ENCODE measurements at places on chromosomes 1 and 21. TPM values are rescaled to one million over a fixed set of nuclear protein-coding genes. Genes with fewer than 3 reads are reported as not detected.

GRCh38 chr1:191671236-191671635 is 487.0 kb upstream of the RGS18 start:
- no peak for DNase-seq

The MRPL9 gene
- 104 TPM for polyA plus RNA-seq

DNA sequence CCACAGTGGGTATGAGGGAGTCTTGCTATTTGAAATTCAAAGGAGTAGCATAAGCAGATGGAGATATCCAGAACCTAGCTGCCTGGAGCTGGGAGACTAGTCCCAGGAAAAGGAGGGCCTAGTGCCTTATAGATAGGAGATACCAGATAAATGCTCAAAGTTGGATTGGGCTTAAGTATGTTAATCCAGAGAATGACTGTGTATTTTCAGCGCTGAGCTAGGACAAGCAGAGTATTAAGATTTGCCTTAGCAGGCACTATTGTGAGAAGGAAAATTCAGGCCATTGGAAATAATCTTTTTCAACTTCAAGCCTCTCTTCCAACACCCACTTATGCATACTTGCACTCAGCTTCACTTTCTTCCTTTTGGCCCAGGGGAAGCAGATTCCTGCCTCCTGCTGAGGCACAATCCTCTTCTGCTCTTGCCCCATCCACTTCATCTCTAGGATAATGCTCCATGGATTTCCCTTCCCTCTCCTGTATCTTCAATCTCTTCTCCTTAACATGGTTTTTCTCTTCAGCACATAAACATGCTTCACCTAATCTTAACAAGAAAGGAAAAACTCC is 21.1 kb downstream of the PIK3C2B start:
- DNase-seq: no peak

The RGS2 gene
- polyA plus RNA-seq: 200 TPM

The PTPRC gene
- polyA plus RNA-seq: 10.8 TPM

GRCh38 chr1:225156254-225156653 is 226.8 kb downstream of the DNAH14 start:
- no peak for DNase-seq

GRCh38 chr21:46540087-46540710 is 64.7 kb downstream of the S100B start:
- no peak for DNase-seq

GRCh38 chr1:102466487-102466886 is 469.8 kb upstream of the OLFM3 start:
- no peak for DNase-seq

Data from right lung (tissue), 10 donors.